C1 segment of cervical spinal cord (tissue), 14 donors: ENCODE measurements at places on chromosomes 12 and 14.

DNA sequence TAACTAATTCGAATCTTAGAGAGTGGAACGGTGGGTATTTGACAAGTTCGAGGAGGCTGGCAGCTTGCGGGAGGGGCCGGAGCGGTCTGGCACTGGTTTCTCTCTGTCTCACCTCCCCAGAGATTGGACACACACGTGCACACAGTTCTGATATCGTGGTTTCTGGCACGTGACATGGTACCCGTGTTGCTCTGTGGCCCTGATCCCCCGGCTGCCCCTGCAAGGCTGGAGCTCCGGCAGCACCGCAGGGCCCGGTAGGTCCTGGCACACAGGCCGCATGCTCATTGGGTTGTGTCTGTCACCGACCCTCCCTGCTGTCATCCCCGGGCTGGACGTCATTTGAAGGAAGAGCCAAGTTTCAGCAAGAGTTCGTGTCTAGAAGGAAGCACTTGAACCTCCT is 82.7 kb downstream of the PPP2R5C start:
- DNase-seq: no peak

DNA sequence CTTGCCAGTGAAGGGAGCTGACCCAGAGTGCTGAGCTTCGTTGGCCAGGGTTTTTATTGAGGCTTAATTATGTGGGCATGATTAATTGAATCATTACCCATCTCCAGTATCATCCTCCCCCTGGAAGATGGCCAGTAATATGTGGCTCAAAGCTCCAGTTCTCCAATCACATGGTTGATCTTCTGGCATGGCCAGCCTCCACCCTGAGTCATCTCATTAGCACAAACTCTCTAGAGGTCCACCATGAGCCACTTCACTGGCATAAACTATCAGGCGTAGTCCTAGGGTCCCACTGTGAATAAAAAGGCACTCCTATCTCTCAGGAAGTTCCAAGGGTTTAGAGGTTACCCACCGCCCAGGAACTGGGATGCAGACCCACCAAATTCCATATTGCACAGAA is 135.0 kb downstream of the ANO6 start:
- DNase-seq: no peak

DNA sequence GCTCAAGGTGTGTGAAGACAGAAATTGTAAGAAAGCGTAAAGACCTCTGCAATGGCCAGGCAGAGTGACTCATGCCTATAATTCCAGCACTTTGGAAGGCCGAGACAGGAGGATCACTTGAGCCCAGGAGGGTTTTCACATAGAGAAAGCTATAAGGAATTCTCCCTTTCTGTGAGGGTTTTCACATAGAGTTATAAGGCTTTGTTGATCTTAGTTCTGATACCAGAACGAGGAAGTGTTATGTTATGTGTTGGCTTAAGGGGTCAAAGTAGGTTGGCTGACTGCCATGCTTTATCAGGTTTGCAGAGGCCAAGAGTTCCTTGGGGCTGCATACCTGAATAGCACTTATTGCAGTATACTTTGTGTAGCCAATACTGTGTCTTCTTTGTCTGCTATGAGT is 139.1 kb downstream of the ERC1 start:
- no peak for DNase-seq

DNA sequence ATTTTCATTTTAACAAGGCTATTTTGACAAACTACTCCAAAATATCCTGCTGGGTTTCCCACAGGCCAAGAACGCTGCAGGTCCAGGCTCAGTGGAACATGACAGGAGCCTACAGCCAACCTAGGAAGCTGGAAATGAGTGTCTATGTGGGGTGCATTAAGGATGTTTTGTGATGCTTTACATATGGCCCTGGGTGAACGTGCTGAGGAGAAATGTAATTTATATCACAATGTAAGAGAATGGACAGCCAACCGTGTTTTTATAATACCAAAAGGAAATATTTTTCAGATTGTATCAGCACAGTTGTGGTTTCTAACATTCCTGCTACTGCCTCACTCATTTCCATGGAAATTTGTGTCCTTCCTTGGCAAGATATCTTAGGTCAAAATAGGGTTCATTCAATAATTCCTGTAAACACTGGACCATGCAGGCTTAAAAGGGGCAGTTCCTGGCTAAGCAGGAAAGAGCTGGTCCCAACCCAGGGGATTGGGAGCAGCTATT is 51.5 kb downstream of the ST8SIA1 start:
- DNase-seq: no peak

GRCh38 chr12:27940756-27941402 is 31.7 kb downstream of the PTHLH start:
- DNase-seq: peak; percentile 31

- DNase-seq: no peak
These were observed 57.6 kb downstream of the MDM2 start for GRCh38 chr12:68865399-68866164.

DNA sequence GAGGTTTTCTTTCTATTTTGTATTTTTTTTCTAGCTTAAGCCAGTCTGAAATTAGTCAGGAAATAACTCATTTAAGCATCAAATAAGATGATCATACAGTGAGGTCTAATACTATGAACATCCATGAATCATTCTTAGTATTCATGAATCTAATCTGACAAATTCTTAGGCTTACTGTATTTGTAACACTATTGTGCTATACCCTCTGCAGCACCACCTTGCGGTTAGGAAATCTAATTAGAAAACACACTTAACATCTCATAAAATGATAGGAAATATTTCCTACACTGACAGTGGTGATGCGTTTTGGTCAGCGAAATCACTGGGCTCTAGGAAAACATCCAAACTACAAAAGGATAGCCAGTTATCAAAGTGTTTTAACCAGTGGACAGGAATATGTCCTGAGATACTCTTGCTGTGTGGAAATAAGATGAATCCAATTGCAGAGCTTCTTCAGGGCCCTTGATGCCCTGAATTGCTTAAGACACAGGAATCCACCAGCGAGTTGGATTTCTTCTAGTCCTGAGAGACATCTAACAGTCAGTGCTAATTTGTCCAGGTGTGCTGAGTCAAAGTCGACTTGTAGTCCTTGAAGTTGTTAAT is 109.3 kb upstream of the MYF6 start:
- DNase-seq: no peak

GRCh38 chr14:96225213-96225612 is 20.6 kb downstream of the BDKRB2 start:
- DNase-seq: no peak

- no peak for DNase-seq
These were observed 472.4 kb downstream of the ATP23 start for GRCh38 chr12:58413794-58414193.

GRCh38 chr12:131389054-131390013 is 321.6 kb upstream of the SFSWAP start:
- DNase-seq: no peak
